Activated CD8-positive, alpha-beta T cell treated with anti-CD3 and anti-CD28 coated beads for 36 hours (primary cell): ENCODE measurements at places on chromosomes 13 and 19.
A peak's percentile ranks its signal among the peaks of the same experiment; 100 is the strongest.

GRCh38 chr13:54845351-54845965, 1816.8 kb downstream of the OLFM4 start:
- H3K4me1 ChIP-seq: no peaks in the 10 kb centered on the region
- DNase-seq: no peak
- H3K4me3 ChIP-seq: no peak overlapping the region

GRCh38 chr13:75636436-75637180, 478 bp downstream of the LMO7 start:
- peak overlapping the region; percentile 73 for H3K4me3 ChIP-seq
- H3K36me3 ChIP-seq: no peaks in the 10 kb centered on the region

GRCh38 chr13:44340508-44340907, 33.1 kb upstream of the SERP2 start:
- no peaks in the 10 kb centered on the region for H3K36me3 ChIP-seq
- no peak for DNase-seq
- H3K4me3 ChIP-seq: no peak overlapping the region
- H3K27me3 ChIP-seq: no peaks in the 10 kb centered on the region

DNA sequence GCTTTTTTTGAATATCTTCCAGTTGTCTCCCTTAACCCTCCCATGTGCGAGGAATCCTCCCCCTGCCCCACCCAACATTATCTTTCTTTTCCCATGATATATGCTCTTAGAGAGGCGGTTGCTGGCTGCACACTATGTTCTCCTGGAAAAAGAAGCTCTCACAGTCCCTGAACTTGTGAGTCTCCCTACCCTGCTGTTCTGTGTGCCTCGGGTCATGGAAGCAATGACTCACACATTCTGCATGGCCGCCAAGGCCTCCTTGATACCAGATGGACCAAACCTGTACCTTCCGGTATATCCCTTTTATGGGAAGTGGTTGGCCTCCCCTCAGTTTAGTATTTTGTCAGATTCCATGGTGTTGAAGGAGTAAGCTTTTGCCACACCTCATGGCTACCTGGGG, 705.4 kb downstream of the SLITRK6 start:
- no peak overlapping the region for H3K4me3 ChIP-seq
- no peaks in the 10 kb centered on the region for H3K36me3 ChIP-seq
- no peaks in the 10 kb centered on the region for H3K4me1 ChIP-seq
- H3K27me3 ChIP-seq: no peaks in the 10 kb centered on the region
- DNase-seq: no peak
- no peak overlapping the region for H3K27ac ChIP-seq

DNA sequence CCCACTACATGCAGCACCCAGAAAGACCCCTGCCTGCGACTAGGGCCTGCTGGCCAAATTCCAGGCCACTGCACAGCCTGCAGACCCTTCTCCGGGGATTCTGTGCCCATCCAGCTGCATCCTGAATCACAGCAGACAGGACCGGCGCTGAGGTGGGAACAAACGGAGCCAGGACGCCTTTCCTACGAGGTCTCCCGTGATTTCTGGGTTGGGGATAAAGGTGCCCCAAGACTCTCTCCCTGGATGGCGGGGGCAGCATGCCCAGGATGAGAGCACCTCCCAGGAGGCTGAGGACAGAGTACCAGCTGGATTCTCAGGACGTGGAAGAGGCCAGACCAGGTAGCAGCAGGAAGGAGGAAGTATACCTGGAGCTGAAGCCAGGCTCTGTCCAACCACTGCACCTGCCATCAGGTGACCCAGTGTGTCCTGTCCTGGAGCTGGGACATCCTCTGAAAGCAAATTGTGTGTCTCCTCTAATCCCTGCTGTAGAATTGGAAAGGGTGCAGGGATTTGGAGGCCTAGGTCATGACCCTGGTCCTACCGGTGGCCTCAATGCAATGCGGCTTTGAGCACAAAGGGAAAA, 3.4 kb upstream of the FUT5 start:
- no peaks in the 10 kb centered on the region for H3K36me3 ChIP-seq
- H3K27ac ChIP-seq: no peak overlapping the region
- no peak for DNase-seq
